ENCODE measurements at places on chromosomes 2 and 18.

GRCh38 chr2:52510432-52510831, 1257.2 kb upstream of the CHAC2 start:
- no peak for DNase-seq

- no peak for DNase-seq
Observed at GRCh38 chr2:24857746-24858145, 62.3 kb downstream of the ADCY3 start.

DNA sequence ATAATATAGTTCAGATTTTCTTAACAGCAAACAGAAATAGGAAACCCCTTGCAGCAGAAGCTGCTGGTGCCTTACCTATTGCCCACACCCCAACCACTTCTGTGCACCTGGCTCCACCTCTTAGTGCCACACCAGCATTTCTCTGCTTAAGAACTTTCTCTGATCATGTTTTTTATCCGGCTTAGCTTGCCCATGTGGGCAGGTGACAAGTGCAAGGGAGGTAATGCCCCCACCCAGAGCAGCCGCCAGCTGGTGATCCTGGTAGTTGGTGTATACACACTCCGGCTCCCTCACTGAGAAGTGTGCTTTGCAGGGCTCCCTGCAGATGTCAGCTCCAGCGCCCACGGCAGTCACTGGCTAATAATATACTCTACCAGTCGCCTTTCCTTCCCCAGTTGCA, 126.3 kb downstream of the ALPK2 start:
- no peak for DNase-seq

DNA sequence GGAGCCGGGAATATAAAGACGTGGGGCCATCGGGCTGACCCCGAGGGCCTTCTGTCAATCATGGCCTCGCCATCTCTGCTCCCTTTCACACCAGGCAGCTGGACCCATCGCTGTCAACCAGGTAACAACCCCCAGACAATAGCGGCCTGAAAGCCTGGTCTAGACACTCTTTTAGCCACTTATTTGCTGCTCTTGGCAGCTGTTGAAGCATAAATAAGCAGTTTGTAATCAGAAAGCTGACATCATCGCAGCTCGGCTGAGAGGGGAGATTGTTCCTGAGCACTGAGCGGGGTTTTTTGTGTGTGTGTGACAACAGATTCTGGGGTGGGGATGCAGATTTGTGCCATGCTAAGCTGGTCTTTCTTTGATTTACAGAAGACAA, 423.6 kb upstream of the POU3F3 start:
- no peak for DNase-seq

DNA sequence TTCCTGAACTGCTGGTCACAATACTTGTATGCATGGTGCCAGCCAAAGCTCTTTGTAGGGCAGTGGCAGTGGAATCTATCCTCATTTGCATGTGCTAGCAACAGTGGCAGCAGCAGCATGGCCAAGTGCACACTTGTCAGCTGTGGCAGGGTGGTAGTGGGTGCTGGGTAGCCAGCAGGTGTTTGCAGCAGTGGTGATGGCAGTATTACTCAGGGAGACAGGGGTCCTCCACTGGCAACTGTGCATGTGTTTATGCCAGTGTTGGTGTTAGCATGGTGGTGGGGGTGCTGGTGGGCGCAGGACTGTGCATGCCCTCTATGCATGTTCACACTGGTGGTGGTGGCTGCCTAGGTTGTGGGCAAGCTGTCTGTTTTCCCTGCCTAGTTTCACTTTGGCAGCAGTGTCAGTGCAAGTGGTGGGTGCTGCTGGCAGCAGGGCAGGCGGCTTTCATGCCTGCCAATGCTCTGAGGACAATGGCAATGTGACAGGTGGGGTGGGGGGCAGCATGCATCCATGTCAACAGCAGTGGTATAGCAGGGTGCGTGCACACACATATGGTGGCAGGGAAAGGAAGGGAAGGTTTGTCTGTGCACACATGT, 41.2 kb downstream of the GALNT13 start:
- no peak for DNase-seq

- DNase-seq, result peak; percentile 93
Observed at GRCh38 chr2:152497481-152498052, 162.6 kb downstream of the FMNL2 start.

DNA sequence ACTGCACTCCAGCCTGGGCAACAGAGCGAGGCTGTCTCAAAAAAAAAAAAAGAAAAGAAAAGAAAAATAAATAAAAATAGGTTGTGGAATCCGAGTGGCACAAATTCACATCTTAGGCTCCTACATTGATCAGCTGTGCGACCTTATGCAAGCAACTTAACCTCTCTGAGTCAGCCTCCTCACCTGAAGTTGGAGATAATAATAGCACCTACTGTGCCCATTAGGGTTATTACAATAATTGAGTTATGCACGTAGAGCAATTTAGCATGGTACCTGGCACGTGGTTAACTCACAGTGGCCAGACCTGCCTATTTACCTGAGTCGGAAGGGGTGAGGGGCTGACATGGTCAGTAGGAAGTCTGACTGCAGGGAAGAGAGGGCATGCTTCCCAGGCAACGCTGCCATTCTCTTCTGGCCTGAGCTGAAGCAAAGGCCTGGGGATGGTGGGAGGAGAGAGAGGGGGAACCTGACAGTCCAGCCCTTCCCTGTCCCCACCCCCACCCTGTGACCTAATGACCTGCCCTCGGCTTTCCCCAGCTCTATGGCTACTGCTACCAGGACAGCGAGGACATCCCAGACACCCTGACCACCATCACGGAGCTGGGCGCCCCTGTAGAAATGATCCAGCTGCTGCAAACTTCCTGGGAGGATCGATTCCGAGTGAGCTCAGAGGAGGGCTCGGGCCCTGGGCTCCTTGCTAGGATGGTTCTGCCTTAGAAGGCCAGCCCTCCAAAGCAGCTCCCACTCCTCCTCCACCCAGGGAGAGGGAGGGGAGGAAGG, 5.1 kb downstream of the PKDCC start:
- DNase-seq, result peak; percentile 74

DNA sequence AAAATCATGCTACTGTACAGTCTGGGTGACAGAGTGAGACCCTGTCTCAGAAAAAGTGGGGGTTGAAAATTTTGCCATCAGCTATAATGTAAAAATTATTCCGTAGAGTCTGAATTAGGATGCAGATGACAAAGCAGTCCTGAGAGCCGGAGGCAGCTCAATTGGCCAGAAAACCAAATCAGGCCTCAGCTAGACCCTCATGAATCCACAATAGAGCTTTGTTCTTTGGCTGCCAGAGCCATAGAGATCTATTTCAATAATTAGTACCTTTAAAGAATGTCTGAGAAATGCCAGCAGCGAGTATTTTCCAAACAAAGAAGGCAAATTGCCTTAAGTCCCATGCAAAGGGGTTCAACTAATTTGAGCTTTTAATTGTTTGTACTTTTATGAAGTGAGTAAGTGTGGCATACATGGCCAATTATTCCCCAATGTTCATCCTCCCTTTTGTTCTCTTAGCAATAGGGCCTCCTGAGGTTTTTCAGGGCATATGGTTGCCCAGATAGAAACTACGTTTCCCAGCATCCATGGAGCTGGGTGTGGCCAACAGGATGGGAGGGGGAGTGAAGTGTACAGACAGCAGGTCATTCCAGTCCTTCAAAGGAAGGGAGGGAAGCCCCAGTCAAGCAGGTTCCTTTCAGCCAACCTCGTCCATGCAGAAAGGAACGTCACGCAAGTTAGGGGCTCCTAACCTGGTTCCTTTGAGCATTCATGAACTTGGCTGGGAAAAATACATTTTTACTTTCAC, 211.3 kb upstream of the APCDD1 start:
- DNase-seq, result no peak

DNA sequence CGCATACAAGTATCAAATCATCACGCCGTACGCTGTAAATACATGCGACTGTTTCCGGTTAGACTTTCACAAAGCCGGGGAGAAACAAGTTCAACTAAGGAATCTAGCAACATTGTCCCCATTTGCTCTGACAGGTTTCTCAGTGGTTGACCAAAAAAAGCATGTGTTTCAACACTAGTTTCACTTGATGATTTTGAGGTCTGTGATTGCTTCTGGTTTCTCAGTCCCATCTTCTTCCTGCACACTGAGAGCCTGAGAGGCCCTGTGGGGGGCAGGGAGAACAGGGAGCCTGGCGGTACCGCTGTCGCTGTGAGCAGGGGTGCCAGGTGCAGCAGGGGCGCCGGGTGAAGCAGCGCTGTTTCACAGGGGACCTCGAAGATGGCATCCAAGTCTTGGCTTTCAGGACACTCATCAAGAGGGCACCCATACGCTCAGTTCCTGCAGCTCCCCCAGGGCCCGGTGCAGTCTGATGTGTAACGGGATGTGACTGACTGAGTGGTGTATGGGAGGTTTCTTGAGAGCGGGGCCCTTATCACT, 270.9 kb downstream of the TWIST2 start:
- no peak for DNase-seq

DNA sequence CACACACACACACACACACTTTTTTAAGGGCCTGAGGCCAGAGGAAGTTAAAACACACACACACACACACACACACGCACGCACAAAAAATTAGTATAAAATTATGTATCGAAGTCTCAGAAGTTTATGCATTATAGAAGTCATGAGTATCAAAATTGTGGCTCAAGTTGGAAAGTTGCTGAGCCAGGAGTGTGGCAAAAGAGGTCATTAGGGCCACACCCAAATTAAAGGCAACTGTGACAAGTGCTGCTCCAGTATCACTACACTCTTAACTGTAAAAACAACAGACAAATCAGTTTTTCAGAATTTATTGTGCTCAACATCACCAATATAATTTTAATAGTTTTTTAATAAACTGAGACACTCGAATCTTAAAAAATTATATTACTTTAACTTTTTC, 36.9 kb downstream of the YWHAQ start:
- DNase-seq, result no peak

DNA sequence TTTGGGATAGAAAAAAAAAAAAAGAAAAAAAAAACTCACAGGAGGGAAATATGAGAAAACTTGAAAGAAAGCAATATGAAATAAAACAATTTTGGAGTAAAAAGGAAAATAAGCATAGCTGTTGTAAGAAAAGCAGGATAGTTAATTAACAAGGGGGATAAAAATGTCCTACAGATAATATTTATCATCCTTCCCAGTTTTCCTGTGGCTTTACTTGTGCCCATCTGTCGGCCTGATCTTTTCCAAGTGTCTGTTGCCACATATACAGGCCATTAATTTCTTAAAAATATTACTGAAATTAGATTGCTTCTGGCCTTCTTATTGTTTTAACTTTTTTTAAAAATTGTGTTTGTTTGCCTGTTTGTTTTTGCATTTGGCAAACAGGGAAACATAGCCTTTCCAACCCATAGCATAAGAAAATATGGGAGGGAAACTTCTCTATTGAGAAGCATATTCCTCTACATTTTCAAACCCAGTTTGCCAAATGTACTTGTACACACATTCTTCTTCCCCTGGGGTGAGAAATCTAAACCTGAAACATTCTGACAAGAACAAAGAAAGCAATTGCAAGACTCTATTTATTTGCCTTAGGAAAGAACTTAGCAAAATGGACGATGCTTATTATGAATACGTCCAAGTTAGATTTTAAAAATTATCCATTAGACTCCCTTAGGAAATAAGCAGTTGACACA, 272.3 kb downstream of the CDH20 start:
- peak; percentile 20 for DNase-seq

DNA sequence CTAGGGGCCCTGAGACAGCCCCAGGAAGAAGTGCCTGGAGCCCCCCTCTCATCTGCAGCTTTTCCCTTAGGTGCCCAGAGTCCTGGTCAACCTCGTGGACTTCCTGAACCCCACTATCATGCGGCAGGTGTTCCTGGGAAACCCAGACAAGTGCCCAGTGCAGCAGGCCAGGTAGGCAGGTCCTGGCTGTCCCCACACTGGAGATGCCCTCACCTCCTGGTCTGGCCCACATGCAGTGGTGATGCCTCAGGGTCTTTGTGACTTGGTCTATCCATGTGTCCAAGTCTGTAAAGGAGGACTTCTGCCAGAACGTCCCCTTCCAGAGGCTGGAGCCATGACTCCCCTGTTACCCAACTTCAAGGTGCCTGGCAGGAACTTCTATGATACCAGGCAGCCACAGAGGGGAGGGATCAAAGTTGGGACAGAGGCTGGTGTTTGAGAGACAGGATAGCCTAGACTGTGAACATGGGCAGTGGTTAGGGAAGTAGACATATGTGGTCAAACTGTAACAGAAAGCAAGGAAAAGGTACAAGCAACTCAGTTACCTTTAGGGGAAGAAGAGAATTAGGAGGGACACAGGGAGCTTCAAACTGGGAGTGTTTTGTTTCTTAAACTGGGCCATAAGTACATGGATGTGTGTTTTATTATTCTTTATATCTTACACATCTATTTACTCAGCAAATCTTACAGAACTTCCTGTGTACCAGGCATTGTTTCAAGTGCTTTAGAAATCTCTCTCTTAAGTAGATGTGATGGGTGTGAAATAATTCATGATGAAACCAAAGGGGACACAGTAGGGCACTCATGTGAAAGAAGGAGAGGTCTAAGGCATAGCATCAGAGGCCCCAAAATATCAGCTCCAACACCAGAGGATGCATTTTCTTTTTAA, 107.1 kb downstream of the PLB1 start:
- DNase-seq, result no peak

GRCh38 chr2:64455545-64455944, 1.6 kb downstream of the LGALSL start:
- DNase-seq, result no peak

GRCh38 chr18:22349317-22349898, 68.3 kb downstream of the CTAGE1 start:
- peak; percentile 91 for DNase-seq

GRCh38 chr2:196538189-196538588, 101.3 kb upstream of the CCDC150 start:
- DNase-seq, result no peak

DNA sequence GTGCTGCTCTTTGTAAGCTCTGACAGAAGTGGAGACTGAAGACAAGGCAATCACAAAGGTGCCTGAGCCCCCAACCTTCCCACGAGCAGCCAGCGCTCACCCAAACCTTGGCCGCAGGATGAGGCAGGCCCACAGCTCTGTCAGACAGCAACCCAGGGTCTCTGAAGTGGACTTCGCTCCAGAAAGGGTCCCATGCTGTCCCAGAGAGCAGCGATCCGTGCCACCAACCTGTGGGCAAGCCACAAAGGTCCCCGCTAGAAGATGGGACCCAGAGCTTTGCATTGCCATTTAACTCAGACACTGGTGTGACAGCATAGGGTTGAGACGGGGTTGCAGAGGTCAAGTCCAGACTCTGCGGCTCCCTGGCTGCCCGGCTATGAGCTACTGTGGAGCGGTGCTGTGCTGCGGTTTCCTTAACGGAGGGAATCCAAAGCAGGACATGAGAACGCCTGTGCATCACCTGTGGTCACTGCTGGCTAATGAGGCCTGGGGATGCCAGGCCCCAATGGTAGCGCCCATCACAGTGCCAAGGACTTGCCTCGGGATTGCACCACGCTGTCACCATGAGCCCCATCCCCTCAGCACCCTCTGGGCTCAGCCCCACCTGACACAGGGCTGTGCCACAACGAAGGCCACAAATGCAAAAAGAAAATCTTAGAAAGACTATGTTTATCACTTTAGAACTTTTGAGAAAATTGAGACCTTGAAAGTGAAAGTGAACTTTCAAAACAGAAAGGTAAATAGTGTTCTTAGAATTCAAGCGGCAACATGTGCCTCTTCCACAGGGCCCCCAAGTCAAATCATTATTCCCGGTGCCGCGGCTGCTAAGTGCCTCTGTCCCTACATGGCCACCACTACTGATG, 103.4 kb downstream of the HDAC4 start:
- DNase-seq, result no peak

GRCh38 chr18:36711014-36711725, 117.6 kb downstream of the TPGS2 start:
- no peak for DNase-seq

GRCh38 chr2:133791191-133791590, 222.9 kb upstream of the NCKAP5 start:
- DNase-seq, result peak; percentile 40

All from fibroblast of the aortic adventitia (primary cell).